T-cell (primary cell): ENCODE measurements at places on chromosomes 12 and 14.
A peak's percentile ranks its signal among the peaks of the same experiment; 100 is the strongest.

DNA sequence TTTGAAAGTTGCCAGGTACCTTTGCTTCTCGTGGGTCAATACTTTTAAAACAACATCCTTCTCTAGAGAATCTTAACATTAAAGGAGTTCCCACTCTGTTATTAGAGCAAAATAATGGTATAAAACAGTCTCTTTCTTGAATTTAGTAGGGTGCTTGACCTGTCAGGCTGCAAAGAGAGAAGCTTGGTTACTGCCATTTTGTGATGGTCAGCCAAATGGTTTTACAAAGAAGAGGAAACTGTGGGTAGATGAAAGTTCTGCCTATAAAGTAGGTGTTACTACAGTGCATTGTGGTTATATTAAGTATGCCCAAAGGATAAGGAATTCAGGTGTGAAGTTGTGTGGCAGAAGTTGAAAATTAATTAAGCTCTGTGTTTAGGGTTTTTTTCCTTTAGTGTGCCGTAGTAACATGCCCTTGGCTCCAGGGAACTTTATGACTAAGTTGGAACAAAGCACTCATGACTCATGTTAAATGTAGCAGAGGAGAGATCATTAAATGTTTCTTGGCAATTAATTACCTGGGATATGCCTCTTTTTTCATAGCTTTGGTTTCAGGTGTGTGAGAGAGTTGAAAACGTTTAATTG, 354.0 kb upstream of the KITLG start:
- no peak for DNase-seq

GRCh38 chr12:94149119-94149780, 873 bp downstream of the PLXNC1 start:
- peak; percentile 35 for DNase-seq

GRCh38 chr14:93160353-93160801, 24.3 kb downstream of the MOAP1 start:
- DNase-seq: no peak

- DNase-seq: no peak
Observed at GRCh38 chr12:127663716-127664115, 603.3 kb upstream of the TMEM132C start.

GRCh38 chr14:39181026-39181692, 6.1 kb downstream of the PNN start:
- DNase-seq: no peak

DNA sequence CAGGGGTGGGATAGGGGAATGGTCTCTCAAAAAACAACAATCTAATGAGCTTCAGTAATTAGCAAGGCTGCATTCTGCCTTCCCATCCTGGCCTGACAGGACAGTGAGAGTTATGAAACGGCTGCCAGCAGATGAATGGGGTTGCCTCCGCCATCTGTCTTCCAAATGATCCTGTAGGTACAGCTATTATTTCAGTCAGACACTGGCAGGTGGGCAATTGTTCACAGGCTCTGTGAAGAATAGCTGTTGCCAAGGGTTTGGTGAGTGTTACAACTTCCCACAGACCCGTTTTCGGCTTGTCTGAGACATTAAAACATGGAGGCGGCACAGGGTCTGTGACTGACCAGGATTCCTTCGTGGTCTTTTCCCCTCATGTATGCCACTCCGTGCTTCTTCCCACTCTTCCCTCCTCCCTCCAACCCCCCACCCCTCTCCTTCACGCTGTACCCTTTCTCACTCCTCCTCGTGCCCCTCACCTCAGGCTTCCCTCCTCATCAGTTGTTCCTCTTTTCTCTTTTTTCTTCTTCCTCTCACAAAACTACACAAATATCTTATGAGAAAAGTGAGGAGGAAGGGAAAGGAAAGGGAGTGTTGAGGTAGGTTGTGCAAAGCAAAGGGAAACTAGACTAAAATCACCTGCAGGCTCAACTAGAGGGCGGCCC, 160.8 kb upstream of the GZMB start:
- no peak for DNase-seq

- no peak for DNase-seq
Observed at GRCh38 chr14:92704036-92704804, 44.2 kb downstream of the LGMN start.

DNA sequence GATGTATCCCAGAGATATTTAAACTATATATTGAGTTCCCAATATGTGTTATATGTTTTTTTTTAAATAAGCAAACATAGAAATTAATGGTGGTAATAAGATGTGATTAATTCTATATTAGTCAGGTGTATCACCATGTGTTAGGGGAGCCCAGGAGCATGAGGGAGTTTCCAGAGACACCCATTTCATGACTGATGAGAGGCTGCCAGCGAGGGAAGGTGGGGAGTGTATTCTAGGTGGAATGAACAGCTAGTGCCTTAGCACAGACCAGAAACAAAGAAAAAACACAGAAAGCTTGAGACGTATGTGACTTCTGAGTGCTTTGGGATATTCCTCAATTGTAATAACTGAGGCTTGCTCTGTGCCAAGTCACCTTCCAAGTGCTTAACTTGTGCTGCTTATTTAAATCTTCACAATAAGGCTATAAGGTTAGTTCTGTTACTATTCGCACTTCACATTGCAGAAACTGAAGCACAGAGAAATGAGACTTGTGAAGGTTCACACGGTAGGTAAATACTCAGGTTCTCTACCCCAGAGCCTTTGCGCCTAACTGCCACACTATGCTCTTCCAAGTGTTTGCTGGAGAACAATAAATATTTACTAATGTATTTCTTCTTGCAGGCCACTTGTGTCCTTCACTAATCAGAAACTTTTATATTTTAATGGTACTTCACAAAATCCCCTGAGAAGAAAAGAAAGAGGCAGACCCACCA, 17.9 kb upstream of the MGP start:
- no peak for DNase-seq

DNA sequence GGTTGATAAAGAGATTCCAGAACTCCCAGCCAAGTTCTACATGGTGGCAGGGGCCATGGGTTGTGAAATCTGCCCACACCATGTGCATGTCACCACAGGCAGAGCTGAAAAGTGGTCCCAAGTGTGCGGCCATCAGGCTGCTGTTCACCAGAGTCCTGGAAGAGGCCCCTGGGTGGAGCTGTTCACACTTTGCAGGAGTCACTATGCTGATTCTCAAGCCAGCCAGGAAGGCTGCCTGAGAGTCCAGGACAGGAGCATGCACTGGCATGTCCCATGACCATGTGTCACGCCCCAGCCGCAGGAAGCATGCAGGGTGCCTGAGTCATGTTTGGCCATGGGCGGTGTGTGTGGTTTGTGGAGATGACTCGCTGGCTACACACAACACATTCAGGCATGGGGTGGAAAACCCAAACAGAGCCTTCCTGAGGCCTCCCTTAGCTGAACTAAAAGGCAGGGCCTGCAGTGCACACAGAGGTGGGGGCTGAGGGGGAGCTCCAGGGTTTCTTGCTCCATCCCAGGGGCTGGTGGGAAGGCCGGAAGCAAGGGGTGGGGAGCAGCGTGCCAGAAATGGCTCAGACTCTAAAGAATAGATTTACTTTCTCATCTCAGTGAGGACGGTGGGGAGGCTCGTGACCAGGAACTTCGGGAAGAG, 19.4 kb downstream of the ABCB9 start:
- peak; percentile 62 for DNase-seq

GRCh38 chr12:84201976-84202375, 710.6 kb downstream of the SLC6A15 start:
- no peak for DNase-seq

GRCh38 chr14:95998656-95999055, 40.5 kb upstream of the C14orf132 start:
- DNase-seq: no peak

GRCh38 chr14:54653712-54654469, 87.0 kb downstream of the SAMD4A start:
- DNase-seq: no peak

DNA sequence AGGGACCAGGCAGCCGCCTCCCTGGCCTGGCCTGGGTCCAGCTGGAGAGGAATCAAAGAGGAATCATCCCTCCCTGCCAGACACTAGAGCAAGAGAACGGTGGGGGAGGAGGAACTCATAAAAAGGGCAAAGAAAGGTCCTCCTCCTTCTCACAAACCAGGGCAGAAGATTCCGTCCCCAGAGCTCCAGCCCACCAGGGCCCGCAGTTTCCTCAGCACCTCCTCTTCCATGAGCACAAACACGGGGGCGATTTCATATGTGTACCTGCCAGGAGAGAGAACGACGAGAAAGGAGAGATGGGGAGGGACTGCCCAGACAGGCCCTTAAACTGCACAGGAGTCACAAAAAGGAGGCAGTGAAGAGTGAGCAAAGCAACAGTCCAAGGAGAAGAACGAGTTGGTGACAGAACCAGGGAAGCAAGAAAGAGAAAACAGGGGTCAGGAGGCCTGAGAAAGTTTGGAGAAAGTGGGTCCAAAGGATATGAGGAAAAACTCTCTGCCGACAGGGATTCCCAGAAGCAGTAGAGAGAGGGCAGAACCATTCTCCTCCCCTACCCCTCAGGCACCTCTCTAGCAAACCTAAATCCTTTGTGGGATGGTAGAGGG, 8.7 kb upstream of the ZNF740 start:
- DNase-seq: no peak

- no peak for DNase-seq
Observed at GRCh38 chr14:103512701-103513611, 9.7 kb downstream of the CKB start.

DNA sequence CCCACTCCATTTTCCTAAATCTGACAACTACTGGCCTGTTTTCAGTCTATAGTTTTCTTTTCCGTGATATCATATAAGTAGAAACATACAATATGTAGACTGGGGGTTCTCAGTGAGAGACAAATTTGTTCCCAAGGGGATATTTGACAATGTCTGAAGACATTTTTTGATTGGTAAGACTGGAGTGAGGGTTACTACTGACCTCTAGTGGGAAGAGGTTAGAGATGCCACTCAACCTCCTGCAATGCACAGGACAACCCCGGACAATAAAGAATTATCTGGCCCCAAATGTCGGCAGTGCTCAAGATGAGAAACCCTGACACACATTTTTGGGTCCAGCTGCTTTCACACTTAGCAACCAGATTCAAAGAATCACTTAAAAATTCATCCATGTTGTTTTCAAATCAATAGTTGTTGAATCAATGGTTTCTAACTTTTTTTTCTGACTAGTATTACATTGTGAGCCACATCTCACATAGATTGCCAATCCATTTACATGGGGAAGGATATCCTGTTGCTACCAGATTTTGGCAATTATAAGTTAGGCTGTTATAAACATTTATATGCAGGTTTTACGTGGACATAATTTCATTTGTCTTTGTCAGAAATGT, 307.1 kb downstream of the RPL10L start:
- no peak for DNase-seq

- DNase-seq: no peak
Observed at GRCh38 chr12:94566345-94566744, 84.0 kb downstream of the TMCC3 start.

DNA sequence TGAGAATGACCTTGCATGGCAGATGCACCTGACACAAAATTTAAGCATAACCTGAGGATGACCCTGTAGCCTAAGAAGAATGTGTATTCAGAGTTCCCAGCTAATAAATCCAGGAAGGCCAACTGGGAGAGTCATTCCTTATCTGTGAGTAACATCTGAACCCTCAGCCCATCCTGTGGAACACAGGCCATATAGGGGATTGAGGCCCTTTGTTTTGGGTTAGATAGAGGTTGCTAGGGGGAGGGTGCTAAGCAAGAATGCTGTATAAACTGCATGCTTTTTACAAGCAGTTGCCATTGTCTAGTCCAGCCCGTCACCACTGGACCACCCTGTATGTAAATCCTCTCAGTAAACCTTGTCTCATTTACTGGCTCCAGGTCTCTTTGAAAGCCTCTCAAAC, 77.0 kb downstream of the BICD1 start:
- DNase-seq: no peak

GRCh38 chr14:77043984-77044485, 15.5 kb upstream of the IRF2BPL start:
- DNase-seq: no peak

GRCh38 chr14:101963656-101964296, 597 bp upstream of the DYNC1H1 start:
- no peak for DNase-seq

DNA sequence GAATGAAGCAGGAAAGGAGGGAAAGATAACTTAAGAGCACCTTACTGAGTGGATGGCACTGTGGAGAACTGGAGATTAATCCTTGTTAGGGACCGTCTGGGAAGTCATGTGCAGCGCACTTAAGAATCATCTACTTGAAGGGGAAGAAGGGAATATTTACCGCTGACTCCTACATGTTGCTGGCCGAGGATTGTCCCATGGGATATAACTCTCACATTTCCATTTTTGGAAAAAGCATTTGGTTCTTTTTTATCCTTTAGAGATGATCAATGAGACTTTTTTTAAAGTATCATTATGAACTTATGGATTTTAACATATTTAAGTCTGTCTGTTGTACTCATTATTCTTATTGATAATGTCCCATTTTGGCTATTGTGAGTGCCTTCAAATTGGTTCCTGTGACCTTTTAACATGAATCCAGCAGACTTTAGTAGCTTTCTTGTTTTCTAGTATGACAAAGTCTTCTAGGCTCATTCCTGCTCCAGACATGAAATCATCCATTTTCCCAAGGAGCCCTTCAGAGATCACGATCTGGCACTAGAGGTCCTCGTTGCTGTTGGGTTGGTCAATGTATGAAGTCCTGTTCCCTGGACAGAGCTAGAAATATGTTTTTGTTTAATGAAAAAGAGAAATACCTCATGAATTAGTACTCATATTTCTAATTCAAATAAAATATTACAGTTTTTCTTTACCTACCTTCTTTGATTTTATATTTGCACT, 20.2 kb upstream of the FAM234B start:
- no peak for DNase-seq

GRCh38 chr12:110966081-110966760, 45.8 kb upstream of the MYL2 start:
- DNase-seq: no peak

DNA sequence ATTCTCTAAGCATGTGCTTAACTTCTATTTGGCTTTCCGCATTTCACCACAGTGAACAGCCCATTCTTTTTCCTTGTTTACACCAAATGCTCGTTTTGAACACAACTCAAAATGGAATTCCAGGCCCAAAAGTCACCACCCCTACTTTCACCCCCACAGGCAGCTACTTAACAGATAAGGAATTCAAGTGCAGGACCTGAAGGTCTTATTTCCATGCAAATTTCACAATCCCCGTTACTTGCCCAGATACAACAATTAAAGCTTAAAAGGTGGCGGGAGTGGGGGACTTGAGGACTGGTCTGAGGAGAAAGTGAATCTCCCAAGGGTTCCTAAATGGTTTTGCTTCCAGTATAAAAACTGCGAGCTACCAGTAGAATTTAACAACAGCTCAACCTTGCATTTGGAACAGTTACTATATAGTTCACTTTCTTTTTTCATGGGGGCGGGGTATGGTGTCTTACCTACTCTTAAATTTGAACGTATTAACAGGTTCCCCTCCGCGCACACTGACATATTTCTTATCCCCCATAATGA, 3.7 kb downstream of the USP44 start:
- DNase-seq: no peak
